HuH-7.5 (cell line): ENCODE measurements at places on chromosomes 1 and 21.

GRCh38 chr1:84086189-84086588, 57.9 kb upstream of the PRKACB start:
- DNase-seq = no peak

GRCh38 chr1:53409695-53410094, 49.5 kb upstream of the DMRTB1 start:
- no peak for DNase-seq

- no peak for DNase-seq
Observed at GRCh38 chr1:193940176-193940575, 753.8 kb upstream of the B3GALT2 start.

- DNase-seq = no peak
Observed at GRCh38 chr1:42950116-42950481, 8.6 kb downstream of the SLC2A1 start.

DNA sequence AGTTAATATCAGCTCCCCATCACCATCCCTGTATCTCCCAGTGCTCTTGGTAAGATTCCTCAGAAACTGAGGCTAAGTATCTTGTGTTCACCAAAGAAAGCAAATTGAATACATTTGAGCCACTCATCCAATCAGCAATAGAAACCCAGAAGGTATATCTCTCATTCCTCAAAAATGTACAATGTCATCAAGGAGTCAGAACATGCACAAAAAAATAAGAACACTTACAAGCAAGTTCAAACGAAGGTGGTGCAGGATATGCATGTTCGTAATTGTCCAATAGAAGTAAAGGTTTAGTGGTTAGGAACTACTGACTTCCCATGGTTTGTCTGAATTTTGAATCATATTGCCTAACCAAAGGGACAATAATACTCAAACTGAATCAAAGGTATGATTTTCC, 24.3 kb downstream of the RXRG start:
- DNase-seq = no peak

DNA sequence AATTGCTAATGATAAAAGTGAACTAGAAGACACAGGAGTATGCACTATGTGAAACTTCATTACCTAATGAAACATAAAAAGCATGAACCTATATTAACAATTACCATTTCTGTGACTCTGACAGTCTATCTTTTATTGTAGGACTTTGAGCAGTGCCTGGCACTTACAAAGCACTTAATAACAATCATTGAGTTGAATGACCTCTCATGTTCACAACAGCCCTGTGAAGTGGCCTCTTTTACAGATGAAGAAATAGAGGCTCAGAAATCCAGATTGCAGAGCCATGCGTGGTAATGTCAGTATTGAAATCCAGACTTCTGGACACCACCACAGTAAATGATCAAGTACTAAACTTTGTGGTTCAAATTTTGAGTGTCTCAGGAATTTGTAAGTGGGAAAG, 326.4 kb downstream of the NTNG1 start:
- no peak for DNase-seq

- no peak for DNase-seq
Observed at GRCh38 chr1:59298710-59299346, 1.9 kb downstream of the FGGY start.

DNA sequence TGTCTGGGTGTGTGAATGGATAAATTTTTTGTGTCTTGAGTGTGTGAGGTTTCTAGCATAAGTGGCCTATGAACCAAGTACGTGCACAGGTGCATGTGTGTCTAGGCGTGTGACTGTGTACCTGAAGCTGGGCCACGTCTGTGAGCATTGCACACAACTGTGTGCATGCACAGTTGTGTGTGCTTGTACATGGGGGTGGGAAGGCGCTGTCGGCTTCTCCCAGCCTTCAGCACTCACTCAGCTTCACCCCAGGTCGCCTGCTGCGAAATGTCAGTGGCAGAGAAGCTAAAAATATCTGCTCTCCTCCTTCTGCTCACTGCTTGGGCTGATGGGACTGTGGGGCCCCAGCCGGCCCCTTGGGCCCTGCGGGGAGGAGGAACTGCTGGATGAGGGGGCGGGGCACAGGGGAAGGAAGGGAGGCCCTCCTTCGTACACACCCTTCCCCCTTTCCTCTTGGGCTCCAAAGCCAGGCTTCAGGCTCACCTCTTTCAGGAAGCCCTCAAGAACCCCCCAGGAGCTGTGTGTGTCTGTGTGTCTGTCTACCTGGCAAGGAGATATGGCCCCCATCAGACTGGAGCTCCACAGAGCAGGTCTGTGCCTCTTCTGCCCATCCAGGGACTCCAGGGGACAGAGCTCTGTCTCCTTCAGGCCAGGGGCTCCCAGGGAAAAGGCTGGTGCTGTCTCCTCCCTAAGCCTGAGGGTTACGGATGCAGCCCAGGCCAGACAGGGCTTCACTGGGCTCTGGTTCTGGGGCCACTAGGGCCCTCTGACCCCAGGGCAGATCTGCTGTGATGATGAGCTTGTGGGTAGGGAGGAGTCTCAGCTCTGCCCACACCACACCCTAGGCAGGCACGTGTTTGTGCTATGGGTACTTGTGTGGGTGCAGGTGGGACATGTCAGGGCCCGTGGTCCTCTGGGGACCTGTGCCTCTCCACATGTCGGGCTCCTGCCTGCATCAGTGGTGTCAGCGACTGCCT, 35.6 kb upstream of the WASF2 start:
- no peak for DNase-seq

DNA sequence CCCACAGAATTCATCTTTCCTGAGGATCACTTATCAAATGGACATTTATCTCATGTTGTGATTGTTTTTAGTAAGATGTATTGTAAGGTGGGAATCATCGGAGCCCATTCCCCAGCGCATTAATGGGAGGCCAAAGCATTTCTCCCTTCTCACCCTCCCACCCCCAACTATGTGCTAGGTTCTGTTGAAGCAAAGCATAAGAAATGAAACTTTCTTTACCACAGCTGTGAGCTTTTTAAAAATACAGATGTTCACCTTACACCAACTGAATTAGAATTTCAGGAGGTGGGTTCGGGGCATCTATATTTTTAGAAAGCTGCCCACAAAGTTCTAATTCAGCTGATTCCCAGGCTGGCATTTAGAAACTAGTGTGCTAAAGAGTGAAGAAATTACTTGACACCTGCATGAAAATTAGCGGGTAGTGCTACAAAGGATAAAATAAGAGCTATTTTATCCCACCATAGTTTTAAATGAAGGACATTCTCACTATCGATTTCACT, 26.3 kb downstream of the UAP1 start:
- DNase-seq = no peak

- DNase-seq = no peak
Observed at GRCh38 chr21:43923391-43923790, 58.4 kb downstream of the AGPAT3 start.

- no peak for DNase-seq
Observed at GRCh38 chr1:2249559-2249906, 21.4 kb downstream of the SKI start.

GRCh38 chr1:41455479-41456332, 28.8 kb downstream of the EDN2 start:
- no peak for DNase-seq

DNA sequence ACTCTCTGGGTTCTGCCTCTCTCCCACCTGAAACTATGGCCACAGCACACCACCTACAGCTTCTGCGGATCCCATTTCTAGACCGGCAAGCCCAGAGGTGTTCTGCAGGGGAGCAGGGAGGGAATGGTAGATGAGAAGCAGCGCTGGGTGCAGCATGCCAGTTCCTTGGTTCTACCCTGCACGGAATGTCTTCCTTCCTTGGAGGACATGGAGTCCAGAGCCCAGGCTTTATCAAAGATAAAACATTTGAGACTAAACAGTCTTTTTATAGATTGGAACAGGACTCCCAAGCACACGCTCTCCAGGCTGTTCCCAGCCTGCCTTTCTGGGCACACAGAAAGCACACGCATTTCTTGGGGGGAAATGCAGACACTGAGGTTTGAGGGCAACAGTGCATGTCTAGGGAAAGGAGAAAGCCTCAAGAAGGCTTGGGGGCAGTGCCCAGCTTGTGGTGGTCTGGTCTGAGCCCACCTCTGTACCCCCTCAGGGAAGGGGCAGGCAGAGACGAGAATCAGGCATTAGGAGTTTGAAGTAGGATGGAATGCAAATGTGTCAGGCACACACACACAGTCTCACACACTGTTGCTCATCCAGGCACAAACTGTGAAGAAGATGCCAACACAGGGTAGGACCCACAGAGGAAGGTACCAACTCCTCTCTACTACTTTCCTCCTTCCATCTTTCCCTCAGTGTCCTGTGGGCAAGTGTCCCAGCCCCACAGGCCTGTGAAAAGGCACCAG, 29.7 kb downstream of the LGR6 start:
- DNase-seq = no peak

DNA sequence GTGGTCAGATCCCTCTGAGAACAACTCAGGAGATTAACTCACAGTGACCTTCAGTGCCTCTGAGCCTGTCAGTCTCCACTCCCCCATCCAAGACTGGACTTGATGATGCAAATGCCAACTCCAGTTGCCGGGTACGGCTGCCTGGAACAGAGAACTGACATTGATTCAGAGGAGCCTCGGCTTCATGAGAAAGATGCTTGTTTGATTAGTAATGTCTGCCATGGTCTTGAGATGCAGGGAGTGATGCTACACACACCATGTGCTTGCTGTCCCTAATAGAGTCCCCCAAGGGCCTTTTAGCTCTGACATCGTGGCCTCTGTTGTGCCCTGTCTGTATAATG, 51.8 kb upstream of the LRP8 start:
- no peak for DNase-seq

GRCh38 chr1:58780836-58781452, 2.9 kb downstream of the JUN start:
- no peak for DNase-seq

- no peak for DNase-seq
Observed at GRCh38 chr1:233505130-233505529, 108.8 kb upstream of the KCNK1 start.

DNA sequence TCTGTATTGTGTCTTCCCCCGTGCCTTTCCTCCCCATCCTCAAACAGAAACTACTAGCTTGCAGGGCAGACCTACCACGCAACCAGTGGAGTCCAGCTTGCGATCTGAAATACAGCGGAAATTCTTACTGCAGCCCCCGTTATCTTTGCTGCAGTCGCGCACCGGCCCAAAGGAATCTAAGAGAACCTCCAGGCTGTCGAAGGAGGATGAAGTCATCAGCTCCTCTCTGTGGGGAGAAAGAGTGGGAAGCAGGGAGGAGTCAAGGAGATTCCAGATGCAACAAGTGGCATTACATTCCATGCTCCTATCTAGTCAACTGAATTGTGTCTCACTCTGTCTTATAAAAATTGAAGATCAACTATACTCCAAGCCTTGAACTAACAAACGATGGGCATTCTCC, 206.9 kb downstream of the ASTN1 start:
- no peak for DNase-seq

- DNase-seq = no peak
Observed at GRCh38 chr21:24628536-24628935, 978.7 kb downstream of the MRPL39 start.

- DNase-seq = peak; percentile 93
Observed at GRCh38 chr1:153633754-153634665, at the start of gene CHTOP. Gene CHTOP, plus strand, starts transcription at chr1:153634066. Its CDS starts 2,523 bp downstream, at chr1:153636589.

DNA sequence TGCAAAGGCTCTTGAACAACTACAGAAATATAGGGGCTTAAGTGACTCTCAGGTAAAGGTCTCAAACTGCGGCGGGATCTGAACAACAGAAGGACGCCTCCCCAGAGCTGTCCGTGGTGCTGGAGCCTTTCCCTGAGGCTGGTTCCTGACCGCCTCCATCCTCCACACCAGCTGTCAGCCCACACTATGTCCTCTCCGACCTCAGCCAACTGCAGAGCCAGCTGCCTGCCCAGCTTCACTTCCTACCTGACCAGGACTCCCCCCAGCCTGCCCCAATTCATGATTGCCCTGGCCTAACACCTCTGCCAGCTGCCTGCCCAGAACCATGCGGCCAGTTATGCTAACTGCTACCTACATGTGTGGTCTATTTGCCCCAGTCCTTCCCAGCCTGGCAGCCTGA, 63.6 kb upstream of the ZC3H12A start:
- peak; percentile 27 for DNase-seq

DNA sequence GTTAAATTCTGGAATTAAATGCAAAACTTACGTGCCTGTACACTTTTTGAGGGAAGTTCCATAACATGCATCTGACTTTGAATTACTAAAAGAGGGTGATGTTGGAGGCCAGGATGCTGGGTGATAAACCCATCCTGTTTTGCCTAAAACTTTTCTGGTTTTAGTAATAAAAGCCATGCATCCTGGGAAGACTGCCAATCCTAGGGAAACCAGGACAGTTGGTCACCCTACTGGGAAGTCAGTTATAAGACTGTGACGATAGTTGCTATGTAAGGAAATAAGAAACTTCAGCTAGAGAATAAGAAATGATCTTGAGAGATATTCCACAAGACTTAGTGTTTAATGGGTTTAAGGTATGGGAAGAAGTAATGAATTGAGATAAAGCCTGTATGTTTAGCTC, 336.6 kb upstream of the LYPLAL1 start:
- no peak for DNase-seq

GRCh38 chr1:161185732-161186311, 8.5 kb upstream of the B4GALT3 start:
- no peak for DNase-seq

- no peak for DNase-seq
Observed at GRCh38 chr1:95384567-95384966, 150.6 kb downstream of the RWDD3 start.

DNA sequence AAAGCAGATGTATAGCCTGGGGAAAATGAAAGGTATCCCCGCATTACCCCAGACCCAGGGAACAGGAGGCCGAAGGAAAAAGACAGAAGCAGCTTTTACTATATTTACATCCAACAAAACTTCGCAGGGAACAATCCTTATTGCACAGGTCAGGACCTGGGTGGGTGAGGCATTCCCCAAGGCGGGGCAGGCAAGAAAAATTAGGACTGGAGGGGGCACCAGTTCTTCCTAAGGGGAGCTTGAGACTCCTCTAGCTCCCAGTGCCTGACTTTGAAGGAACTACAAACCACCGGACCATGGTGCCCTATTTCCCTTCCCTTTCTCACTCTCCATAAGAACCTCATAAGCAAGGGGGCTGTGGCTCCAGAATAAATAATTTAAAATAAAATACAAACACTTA, 6.7 kb upstream of the GATAD2B start:
- DNase-seq = peak; percentile 7

GRCh38 chr1:235295902-235296350, 32.1 kb downstream of the ARID4B start:
- no peak for DNase-seq
